ENCODE measurements at places on chromosomes 12 and 14. TPM values are rescaled to one million over a fixed set of nuclear protein-coding genes. Genes with fewer than 3 reads are reported as not detected.

Gene RNASE1
- total RNA-seq = not detected

Gene CTSG
- not detected for total RNA-seq

GRCh38 chr14:22593601-22594000 lies 4.5 kb upstream of the ABHD4 start:
- DNase-seq = no peak
- H3K36me3 ChIP-seq = no peaks in the 10 kb centered on the region
- H3K4me1 ChIP-seq = peaks cover 5% of the 10 kb centered on the region

GRCh38 chr12:129651951-129652350 lies 251.9 kb downstream of the TMEM132D start:
- H3K4me3 ChIP-seq = no peak overlapping the region
- no peaks in the 10 kb centered on the region for H3K4me1 ChIP-seq
- H3K27me3 ChIP-seq = no peaks in the 10 kb centered on the region
- DNase-seq = no peak
- H3K27ac ChIP-seq = no peak overlapping the region

- H3K36me3 ChIP-seq = no peaks in the 10 kb centered on the region
- no peaks in the 10 kb centered on the region for H3K4me1 ChIP-seq
- peaks cover 18% of the 10 kb centered on the region for H3K27me3 ChIP-seq
Observed at GRCh38 chr12:131189781-131190180, 236.1 kb downstream of the ADGRD1 start.

Gene SMOC1
- total RNA-seq = not detected

- no peak for DNase-seq
- H3K27me3 ChIP-seq = peaks cover 60% of the 10 kb centered on the region
- no peak overlapping the region for H3K27ac ChIP-seq
- H3K4me1 ChIP-seq = no peaks in the 10 kb centered on the region
Observed at GRCh38 chr14:101449114-101449513, 112.2 kb upstream of the DIO3 start.

DNA sequence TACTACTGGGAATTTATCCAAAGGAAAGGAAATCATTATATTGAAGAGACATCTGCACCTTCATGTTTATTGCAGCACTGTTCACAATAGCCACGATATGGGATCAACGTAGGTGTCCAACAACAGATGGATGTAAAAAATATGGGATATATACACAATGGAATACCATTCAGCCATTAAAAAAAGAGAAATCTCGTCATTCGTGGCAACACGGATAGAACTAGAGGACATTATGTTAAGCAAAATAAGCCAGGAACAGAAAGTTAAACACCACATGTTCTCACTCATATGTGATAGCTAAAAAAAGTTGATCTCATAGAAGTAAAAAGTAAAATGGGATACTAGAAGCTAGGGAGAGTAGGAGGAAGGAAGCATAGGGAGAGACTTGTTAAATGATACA lies 82.9 kb upstream of the CLMN start:
- no peaks in the 10 kb centered on the region for H3K4me1 ChIP-seq
- H3K36me3 ChIP-seq = no peaks in the 10 kb centered on the region
- H3K27me3 ChIP-seq = no peaks in the 10 kb centered on the region
- no peak for DNase-seq
- H3K4me3 ChIP-seq = no peak overlapping the region

GRCh38 chr14:45807178-45807899 lies 554.3 kb upstream of the MIS18BP1 start:
- no peak for DNase-seq
- no peaks in the 10 kb centered on the region for H3K27me3 ChIP-seq
- H3K36me3 ChIP-seq = no peaks in the 10 kb centered on the region

Gene SUOX
- 2.2 TPM for total RNA-seq
